ENCODE measurements at places on chromosomes 16 and 17.

DNA sequence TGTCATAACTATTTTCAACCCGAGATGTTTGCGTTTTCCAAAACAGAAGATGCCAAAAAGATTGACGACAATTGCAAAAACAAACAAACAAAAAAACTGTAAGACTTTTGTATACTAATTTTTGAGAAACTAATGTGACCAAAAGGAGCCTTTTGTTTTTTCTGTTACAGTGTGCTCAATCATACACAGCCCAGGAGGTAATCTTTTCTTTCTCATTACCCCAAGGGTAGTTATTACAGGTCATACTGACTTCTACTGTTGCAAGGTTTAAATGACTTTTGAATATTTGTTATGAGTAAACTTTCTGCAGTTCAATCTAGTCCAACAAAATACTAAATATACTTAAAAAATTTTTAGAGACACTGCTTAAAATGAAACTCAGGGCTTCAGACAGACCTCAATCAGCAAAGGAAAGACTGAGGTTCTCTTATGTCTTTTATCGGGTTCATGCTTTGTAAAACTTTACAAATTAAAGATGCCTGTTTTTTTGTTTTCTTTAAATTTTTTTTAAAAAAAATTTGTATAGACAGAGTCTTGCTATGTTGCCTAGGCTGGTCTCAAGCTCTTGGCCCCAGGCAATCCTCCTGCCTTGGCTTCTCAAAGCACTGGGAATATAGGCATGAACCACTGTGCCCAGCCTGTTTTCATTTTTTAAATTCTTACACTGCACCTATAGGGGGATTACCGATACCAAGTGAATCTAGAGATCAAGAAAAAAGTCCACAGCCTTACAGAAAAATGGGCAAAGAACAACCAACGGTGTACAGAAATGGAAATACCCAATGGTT is 47.6 kb downstream of the SPOP start:
- peaks cover 4% of the 10 kb centered on the region for H3K36me3 ChIP-seq
- no peak for DNase-seq
- no peaks in the 10 kb centered on the region for H3K27me3 ChIP-seq
- no peak overlapping the region for H3K4me3 ChIP-seq
- H3K27ac ChIP-seq: no peak overlapping the region

- H3K4me3 ChIP-seq: peak overlapping the region; percentile 74
- H3K4me1 ChIP-seq: peaks cover 69% of the 10 kb centered on the region
- peaks cover 2% of the 10 kb centered on the region for H3K36me3 ChIP-seq
- H3K27me3 ChIP-seq: no peaks in the 10 kb centered on the region
Measured at GRCh38 chr17:80254396-80255251, 6.0 kb upstream of the RNF213 start.

- no peak overlapping the region for H3K4me3 ChIP-seq
- peak; percentile 23 for DNase-seq
- H3K27ac ChIP-seq: no peak overlapping the region
Measured at GRCh38 chr16:578870-579405, 9.2 kb downstream of the PIGQ start.

DNA sequence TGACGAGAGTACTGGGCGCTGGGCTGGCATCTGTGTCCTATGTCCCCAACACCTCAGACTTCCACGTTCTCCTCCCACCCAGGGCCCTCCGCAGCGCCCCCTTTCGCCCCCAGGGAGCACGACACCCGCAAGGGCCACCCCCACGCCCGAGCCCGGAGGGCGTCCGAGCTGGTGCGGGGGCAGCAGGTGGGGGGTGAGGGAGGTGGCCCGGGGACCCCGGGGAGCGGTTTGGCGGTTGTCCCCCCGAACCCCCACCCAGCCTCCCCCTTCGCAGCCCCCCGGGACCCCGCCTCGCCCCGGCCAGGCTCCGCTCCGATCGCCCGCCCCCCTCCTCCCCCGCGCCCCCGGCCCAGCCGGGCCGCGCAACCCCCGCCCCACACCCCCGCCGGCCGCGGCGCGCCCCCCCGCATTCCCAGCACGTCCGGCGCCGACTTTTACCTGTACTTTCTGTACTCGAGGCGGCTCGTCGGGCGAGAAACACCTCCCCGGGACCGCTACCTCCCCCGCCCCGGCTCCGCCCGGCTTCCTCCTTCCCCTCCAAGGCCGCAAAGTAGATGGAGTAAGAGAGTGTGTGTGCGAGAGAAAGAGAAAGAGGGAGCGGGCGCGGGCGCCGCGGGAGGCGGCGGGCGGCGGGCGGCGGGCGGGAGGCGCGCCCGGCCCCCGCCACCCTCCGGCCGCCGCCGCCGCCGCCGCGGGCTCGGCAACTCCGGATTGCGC is 901 bp downstream of the CDYL2 start:
- H3K4me3 ChIP-seq: peak overlapping the region; percentile 89
- peak; percentile 56 for DNase-seq
- no peaks in the 10 kb centered on the region for H3K27me3 ChIP-seq
- H3K36me3 ChIP-seq: peaks cover 20% of the 10 kb centered on the region
- peak overlapping the region; percentile 97 for H3K27ac ChIP-seq

DNA sequence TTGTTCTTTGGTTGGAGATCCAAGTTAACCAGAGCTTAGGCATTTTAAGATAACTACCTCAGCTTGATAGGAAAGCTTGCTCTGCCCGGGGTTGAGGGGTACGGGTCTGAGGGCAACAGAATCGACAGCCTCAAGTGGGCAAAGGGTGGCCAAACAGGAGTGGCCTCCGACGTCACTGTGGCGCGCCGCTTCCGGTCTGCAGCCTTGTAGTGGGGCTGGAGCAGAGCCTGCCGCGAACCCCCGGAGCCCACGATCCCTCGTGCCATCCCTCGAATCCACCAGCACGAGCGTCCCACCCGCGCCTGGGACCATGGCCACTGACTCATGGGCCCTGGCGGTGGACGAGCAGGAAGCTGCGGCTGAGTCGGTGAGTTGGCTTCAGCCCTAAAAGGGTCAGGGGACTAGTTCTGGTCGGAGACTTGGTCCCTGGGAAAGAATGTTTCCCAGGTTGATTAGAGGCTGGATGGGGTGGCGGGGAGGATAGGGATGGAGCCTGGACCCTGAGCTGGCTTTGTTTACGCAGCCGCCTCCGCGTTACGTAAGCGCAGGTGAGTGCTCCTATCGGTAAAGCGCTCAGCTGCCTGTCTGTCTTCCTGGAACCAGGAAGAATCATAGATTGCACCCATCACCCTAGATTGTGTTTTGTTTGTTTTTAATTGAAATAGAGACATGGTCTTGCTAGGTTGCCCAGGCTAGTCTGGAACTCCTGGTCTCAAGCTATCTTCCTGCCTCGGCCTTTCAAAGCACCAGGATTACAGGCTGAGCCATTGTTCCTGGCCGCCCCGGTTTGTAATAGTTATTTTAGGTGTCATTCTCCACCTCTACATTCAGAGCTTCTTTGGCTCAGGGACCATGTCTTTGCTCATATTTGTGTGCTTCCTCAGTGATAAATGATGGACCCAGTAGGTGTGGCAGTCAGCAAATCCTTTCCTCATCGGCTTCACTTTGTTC is at the start of gene DDX19B:
Gene DDX19B, plus strand, starts transcription at position 199 of the 951 bp plus-strand sequence. Its CDS starts 112 bp downstream, at position 311.
- H3K27me3 ChIP-seq: peaks cover 3% of the 10 kb centered on the region
- H3K4me3 ChIP-seq: peak within 1 kb of the TSS; percentile 95
- DNase-seq: peak; percentile 58
- H3K36me3 ChIP-seq: peaks cover 23% of the 10 kb centered on the region
- peak within 1 kb of the TSS; percentile 90 for H3K27ac ChIP-seq
- H3K4me1 ChIP-seq: peaks cover 39% of the 10 kb centered on the region

DNA sequence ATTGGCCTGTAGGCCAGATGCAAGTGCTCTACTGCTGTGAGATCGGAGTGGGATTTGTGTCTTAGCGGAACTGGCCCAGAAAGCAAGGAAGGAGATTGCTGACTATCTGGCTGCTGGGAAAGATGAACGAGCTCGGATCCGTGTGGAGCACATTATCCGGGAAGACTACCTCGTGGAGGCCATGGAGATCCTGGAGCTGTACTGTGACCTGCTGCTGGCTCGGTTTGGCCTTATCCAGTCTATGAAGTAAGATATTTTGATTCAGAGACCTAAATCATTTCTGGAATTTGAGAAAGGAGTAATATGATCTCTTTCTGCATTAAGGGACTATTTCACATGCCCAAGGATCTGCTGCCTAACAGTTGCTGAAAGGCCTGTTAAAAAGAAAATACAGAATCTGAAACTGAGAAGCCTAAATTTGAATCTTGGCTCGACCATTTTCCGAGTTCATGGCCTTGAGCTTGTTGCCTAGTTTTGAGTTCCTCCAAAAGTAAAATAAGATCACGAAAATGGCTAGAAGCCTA is 21.1 kb downstream of the IST1 start:
- peaks cover 63% of the 10 kb centered on the region for H3K36me3 ChIP-seq
- no peak overlapping the region for H3K27ac ChIP-seq
- DNase-seq: no peak
- peaks cover 36% of the 10 kb centered on the region for H3K4me1 ChIP-seq
- H3K4me3 ChIP-seq: no peak overlapping the region

DNA sequence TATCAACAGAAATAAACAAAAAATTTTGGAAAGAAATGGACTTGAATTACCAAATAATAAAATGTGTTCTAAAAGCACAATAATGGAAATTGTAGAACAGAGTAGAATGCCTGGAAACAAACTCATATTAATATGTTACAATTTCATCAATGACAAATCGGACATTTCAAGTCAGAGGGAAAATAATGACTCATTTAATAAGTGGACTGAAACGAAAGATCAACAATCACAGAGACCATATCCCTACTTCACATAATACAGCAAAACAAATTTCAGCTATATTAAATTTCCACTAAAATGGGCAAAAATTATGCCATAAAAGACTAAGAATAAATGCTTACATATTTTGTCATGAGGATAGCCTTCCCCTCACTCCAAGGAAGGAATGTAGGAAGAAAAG is 25.7 kb downstream of the CDYL2 start:
- no peak overlapping the region for H3K27ac ChIP-seq
- H3K36me3 ChIP-seq: peaks cover 20% of the 10 kb centered on the region
- H3K4me1 ChIP-seq: peaks cover 6% of the 10 kb centered on the region

DNA sequence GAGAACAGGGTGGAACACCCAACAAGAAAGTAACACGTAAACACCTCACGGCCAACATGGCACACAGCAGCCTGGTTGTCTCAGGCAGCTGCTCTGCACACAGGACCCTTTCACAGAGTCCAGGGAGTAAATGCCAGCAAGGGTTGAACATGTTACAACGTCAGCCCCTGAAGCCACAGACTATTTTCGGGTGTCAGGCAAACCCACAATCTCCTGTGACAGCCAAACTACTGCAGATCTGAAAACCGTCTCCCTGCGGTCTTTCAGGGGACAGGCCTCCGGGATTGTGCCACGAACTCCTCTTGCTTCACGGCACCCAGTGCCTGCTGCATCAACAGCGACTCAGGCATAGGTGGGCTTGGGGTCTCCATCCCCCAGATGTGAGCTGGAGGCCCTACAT is 127.7 kb downstream of the XYLT1 start:
- H3K27me3 ChIP-seq: no peaks in the 10 kb centered on the region
- H3K27ac ChIP-seq: peak overlapping the region; percentile 58
- peak; percentile 58 for DNase-seq
- H3K36me3 ChIP-seq: peaks cover 6% of the 10 kb centered on the region
- peaks cover 77% of the 10 kb centered on the region for H3K4me1 ChIP-seq
- peak overlapping the region; percentile 61 for H3K4me3 ChIP-seq

DNA sequence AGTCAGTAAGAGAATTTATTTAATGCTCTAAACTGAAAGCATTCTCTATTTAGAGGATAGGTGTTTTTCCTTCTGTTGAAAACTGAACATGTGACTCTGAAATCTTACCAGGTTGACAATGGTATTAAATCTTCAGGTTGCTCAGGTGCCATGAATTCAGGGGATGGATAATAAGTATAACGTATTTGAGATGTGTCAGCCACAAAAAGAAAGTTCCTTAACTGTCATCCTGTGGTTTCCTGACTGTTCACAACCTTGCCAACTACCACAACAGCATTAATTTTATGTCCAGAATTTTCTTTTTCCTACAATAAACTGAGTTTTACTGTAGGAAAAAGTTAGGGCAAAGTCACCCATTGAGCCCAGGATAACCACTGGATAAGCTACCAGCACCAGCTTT is 243.3 kb upstream of the PSMD7 start:
- DNase-seq: no peak
- no peaks in the 10 kb centered on the region for H3K4me1 ChIP-seq
- H3K4me3 ChIP-seq: no peak overlapping the region
- H3K36me3 ChIP-seq: no peaks in the 10 kb centered on the region

GRCh38 chr16:47140686-47141085 is 3.1 kb downstream of the NETO2 start:
- H3K36me3 ChIP-seq: peaks cover 10% of the 10 kb centered on the region
- peaks cover 12% of the 10 kb centered on the region for H3K27me3 ChIP-seq
- peaks cover 56% of the 10 kb centered on the region for H3K4me1 ChIP-seq
- no peak overlapping the region for H3K27ac ChIP-seq
- no peak for DNase-seq

- H3K4me1 ChIP-seq: no peaks in the 10 kb centered on the region
- H3K27me3 ChIP-seq: peaks cover 8% of the 10 kb centered on the region
Measured at GRCh38 chr17:55909776-55910175, 158.9 kb downstream of the PCTP start.

DNA sequence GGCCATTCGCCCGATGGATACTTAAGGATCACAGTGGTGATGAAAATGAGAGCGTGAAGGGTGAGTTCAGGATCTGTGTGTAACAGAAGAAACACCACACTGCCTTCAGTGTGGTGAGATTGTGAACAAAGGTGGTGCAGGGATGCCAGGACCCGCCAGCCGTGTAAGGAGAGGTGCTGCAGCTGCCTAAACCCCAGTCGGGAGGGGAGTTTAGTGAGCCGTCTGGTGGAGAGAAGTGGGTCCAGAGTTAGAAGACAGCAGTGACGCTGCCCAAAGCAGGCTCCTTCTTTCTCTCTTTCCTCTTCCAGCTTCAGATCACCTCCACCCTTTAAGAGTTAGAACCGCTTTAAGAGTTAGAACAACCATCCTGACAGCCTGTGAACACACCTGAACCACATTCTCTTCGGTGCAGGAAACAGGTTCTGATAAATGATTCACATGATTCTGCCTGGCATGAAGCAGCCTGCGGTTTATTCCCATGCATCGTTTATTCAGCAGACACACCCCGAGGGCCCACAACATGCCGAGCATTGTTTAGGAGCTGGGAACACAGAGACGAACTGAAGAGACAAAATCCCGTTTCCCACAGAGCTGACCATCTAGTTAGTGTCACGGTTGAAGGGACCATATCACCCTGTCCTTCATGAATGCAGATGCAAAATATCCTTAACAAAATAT is 84.0 kb upstream of the DNAH17 start:
- no peak overlapping the region for H3K27ac ChIP-seq
- no peak overlapping the region for H3K4me3 ChIP-seq
- peaks cover 11% of the 10 kb centered on the region for H3K4me1 ChIP-seq
- DNase-seq: no peak
- peaks cover 2% of the 10 kb centered on the region for H3K27me3 ChIP-seq
- peaks cover 8% of the 10 kb centered on the region for H3K36me3 ChIP-seq

GRCh38 chr17:41020336-41020735 is 6.7 kb downstream of the KRTAP1-5 start:
- no peaks in the 10 kb centered on the region for H3K36me3 ChIP-seq
- no peaks in the 10 kb centered on the region for H3K4me1 ChIP-seq
- H3K4me3 ChIP-seq: no peak overlapping the region
- no peak for DNase-seq

DNA sequence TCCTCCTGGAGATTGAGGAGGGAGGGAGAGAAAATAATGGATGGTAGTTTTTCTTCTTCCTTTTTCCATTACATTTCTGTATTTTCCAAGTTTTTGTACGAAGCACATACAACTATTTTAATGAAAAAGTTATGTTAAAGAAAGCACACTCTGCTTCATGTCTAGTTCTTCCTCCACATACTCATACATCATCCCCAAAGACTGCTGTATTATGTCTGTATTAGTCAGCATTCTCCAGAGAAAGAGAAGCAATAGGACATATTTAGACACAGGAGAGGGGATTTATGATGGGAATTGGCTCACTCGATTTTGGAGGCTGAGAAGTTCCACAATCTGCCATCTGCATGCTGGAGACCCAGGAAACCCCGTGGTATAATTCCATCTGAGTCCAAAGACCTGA is 10.1 kb upstream of the ACSM2A start:
- H3K4me1 ChIP-seq: no peaks in the 10 kb centered on the region
- H3K27ac ChIP-seq: no peak overlapping the region
- no peak overlapping the region for H3K4me3 ChIP-seq
- no peaks in the 10 kb centered on the region for H3K27me3 ChIP-seq
- H3K36me3 ChIP-seq: no peaks in the 10 kb centered on the region
- no peak for DNase-seq
